ENCODE measurements at places on chromosomes 2 and 18.
A peak's percentile ranks its signal among the peaks of the same experiment; 100 is the strongest.

DNA sequence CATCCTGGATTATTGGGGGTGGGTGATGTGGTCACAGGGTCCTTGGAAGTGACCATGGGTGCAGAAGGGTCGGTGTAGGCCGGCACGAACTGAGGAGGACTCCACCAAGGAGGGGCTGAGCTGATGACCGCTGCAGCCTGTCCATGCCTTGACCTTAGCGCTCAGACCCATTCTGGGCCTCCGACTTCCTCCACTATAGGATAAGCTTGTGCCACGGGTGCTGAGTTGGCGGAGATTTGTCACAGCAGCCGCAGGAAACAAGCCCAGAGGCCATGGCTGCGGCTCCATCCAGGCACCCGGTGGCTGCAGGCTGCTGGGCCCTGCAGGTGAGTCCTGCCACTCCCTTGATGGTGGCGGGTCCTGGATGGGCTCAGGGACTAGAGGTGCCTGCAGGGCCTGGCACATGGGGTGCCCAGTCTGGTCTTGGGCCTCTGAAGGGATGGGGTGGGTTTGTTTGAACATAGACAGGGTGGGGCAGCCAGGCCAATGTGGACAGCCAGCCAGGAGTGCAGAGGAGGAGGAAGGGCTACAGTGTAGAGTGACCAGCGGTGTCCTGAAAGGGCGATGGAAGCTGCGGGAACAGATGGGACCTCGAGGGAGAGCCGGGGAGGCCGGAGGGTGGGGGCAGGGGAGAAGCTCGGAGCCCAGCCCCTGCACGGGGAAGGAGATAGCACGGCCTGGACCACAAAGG lies 84.8 kb downstream of the SEPTIN10 start:
- no peak for DNase-seq

GRCh38 chr2:15708865-15709820 lies 117.5 kb downstream of the DDX1 start:
- no peak for DNase-seq

DNA sequence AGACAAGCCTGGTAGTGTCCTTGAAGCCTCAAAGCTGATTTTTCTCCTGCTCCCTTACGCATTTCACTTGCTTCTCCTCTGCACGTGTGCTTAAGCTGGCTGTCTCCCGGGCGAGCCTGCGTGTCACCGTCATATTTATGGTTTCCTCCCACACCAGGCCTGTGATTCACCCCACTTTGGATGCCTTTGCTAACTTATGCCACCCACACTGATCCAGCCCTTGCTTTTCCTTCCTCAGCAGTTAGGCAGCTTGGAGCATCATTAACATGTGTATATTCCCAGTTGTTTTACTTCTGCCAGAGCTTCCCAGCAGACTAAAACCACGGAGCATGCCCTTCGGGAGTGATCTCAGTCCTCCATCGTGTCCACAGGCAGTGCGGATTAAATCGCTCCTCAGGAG lies 2.2 kb downstream of the ST3GAL5 start:
- DNase-seq, result no peak

DNA sequence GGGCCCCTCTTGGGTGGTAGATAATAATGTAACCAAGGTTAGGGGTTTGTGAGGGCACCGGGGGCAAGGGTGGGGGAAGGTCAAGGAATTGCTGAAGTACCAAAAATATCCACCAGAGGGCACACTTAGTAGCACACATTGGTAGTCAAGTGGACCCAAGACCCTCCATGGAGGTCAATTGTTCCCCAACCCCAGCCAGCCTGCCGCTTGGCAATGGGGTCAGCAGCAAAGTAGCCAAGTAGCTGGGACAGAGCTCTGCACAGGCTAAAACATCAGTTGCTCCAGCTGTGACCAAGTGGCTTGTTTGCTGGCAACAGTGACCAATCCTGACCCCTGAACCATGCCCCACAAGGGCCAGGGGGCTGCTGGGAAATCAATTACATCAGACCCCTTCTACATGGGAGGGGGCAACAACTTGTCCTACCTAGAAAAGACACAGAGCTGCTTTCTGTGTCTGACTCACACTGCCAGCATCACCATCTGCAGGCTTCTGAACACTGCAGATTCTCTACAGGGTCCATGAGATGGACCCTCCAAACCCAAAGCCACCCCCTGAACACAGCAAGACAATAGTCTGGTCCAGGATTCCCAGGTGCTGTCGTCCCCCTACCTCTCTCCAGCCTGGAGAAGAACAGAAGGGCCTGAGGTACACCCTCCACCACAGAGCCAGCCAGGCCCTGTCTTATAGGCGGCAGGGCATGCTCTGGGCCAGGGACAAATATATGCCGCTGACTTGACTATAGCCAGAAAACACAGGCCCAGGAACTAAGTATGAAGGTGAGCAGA lies 76.0 kb downstream of the EMX1 start:
- no peak for DNase-seq

DNA sequence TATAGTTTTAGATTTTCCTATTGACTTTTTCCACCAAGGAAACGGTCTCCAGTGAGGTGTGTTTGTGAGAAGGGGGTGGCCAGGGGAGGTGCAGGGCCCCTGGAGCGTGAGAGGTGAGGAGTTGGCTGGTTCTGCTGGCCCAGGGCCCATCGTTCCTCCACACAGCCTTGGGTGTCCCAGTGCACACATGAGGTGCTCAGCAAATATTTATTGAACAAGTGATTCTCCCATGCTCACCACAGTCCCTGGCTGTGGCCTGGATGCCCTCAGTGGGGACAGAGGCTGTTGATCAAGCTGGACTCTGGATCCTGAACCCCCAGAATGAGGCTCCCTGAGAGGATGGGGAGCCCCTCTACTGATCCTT lies 5.0 kb downstream of the HAAO start:
- DNase-seq, result no peak

GRCh38 chr2:10140841-10141610 lies 18.5 kb downstream of the RRM2 start:
- no peak for DNase-seq

DNA sequence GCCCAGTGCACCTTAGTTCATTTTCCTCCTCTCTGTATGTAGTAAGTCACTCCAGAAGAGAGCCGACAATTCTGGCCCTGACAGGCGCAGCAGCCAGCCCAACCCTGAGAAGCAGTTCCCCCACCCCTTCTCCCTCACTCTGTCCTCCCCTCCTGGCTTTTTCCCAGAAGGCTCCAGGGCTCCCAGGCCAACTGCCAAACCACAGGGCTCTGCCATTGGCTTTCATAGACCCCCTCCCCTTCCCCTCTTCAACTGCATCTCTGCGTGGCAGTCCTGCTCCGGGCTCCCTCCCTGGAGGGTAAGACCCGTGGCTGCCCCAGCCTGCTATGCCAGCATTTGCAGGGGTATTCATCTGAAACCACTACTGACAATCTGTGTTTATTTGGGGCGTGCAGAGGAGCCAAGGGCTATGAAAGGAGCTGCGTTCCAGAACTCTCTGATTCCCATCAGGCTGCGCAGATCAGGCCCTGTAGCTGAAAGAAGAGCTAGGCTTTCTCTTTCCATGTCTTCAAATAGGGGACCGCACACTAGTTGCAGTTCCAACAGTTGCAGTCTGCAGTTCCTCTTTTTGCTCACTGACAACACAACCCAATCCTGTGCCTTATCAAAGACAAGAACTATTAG lies 388.6 kb upstream of the TNP1 start:
- peak; percentile 92 for DNase-seq

DNA sequence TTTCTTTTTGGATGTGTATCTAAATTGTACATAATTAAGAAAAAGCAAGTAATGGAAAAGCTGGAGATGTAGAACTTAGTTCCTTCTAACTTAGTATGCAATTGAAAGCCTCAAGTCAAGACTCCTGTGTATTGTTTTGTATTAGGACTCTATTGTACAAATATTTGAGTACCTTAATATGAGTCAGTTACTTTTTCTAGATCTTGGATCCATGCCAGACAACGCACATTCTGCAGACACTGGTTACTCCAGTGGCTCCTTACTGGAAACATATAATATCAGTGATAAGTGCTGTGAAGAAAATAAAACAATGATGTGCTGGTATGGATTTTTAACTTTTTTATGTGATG lies 1.5 kb downstream of the SLC39A10 start:
- peak; percentile 30 for DNase-seq
